ENCODE measurements at places on chromosomes 16 and 17. TPM values are rescaled to one million over a fixed set of nuclear protein-coding genes. Genes with fewer than 3 reads are reported as not detected.

GRCh38 chr17:47872019-47872650 is 21.2 kb upstream of the SP6 start:
- no peak overlapping the region for H3K27ac ChIP-seq

Gene C16orf87
- polyA plus RNA-seq = 10.7 TPM

DNA sequence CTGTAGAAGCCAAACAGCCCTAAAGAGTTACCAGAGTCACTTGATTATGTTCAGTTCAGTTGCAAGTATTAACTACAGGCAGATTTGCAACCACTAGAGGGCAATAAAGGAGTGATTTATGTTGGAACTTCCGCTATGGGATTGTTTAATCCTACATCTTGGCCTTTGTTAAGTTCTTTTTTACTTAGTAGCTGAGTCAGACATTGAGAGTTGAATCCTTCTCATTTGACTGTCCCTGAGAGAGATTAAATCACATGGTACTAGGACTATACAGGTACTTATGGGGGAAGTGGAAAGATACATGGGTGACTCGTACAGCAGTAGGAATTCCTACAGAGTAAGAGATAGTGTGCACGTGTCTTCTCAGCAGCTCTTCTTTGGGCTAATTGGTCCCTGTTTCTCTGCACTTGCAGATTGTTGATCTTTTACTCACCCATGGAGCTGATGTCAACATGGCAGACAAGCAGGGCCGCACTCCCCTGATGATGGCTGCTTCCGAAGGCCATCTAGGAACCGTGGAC is 40.3 kb downstream of the CYB561 start:
- DNase-seq = peak; percentile 24
- H3K4me3 ChIP-seq = no peak overlapping the region
- H3K27me3 ChIP-seq = no peaks in the 10 kb centered on the region
- peaks cover 4% of the 10 kb centered on the region for H3K4me1 ChIP-seq
- H3K36me3 ChIP-seq = no peaks in the 10 kb centered on the region

DNA sequence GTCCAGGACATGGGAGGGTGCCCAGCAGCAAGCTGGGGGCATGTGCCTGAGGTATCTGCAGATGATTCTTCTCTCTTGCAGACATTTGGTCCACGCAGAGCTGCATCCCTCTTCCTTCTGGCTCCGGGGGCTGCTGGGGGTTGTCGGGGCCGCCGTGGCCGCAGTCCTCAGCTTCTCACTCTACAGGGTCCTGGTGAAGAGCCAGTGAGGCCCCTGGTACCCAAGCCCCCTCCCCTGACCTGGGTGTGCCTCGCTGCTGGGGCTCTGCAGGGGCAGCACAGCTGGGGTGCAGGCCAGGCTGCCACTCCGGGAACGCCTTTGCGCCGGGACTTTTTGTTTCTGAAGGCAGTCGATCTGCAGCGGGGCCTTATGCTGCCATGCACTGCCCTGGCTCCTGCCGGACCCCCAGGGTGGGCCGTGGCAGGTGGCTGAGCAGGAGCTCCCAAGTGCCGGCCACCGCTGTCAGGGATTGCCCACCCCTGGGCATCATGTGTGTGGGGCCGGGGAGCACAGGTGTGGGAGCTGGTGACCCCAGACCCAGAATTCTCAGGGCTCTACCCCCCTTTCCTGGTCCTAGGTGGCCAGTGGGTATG is 2.0 kb upstream of the RHBDL1 start:
- no peak for DNase-seq
- no peak overlapping the region for H3K27ac ChIP-seq
- no peaks in the 10 kb centered on the region for H3K36me3 ChIP-seq
- peaks cover 14% of the 10 kb centered on the region for H3K4me1 ChIP-seq
- peaks cover 8% of the 10 kb centered on the region for H3K27me3 ChIP-seq
- no peak overlapping the region for H3K4me3 ChIP-seq

DNA sequence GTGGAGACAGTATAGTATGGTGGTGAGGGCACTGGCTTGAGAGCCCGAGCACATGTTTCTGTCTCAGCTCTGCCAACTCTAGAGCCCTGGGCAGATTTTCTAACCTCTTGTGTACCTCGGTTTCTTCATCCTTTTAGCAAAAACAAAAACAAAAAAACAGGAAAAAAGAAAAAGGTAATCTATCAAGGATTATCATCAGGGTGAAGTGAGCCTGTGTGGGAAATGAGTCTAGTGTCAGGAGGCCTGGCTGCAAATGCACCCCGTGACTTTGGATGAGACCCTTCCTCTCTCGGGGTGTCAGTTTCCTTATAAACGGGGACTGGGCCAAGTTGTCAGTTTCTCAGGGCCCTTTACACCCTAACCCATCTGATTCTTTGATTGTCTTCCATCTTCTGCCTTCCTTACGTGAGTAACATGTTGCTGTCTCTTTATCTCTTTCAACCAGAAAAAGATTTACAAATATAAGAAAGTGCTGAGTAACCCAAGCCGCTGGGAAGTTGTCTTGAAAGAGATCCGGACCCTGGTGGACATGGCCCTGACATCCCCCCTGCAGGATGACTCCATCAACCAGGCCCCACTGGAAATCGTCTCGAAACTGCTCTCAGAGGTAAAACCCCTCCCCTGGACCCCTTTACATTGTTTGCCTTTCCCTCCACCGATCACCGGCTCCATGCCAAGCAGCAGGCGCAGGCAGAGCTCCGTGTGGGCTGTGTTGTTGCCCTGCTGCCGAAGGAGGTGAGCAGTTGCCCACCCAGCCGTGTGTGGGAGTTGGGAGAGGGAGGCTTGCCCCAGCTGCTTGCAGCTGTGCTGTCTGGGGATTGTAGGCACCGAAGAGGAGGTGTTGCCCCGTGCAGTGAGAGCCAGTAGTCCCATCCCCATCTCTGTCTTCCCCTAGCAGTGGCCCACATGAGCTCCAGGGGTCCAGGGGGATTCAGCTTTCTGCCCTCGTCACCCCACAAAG is 127.1 kb upstream of the PLCG2 start:
- H3K4me1 ChIP-seq = peaks cover 30% of the 10 kb centered on the region
- H3K4me3 ChIP-seq = no peak overlapping the region
- H3K27ac ChIP-seq = no peak overlapping the region

Gene RNF135
- 50.2 TPM for polyA plus RNA-seq

GRCh38 chr17:48429156-48429555 is 858 bp downstream of the SKAP1 start:
- peak overlapping the region; percentile 94 for H3K4me3 ChIP-seq
- peak overlapping the region; percentile 98 for H3K27ac ChIP-seq
- DNase-seq = no peak
- H3K27me3 ChIP-seq = peaks cover under 1% of the 10 kb centered on the region
- peaks cover 18% of the 10 kb centered on the region for H3K36me3 ChIP-seq

- no peaks in the 10 kb centered on the region for H3K4me1 ChIP-seq
- H3K36me3 ChIP-seq = no peaks in the 10 kb centered on the region
- no peak overlapping the region for H3K27ac ChIP-seq
- no peaks in the 10 kb centered on the region for H3K27me3 ChIP-seq
- no peak for DNase-seq
- no peak overlapping the region for H3K4me3 ChIP-seq
Observed at GRCh38 chr16:51357839-51358238, 206.8 kb upstream of the SALL1 start.

Gene SYNGR2
- 490 TPM for polyA plus RNA-seq

- no peak overlapping the region for H3K4me3 ChIP-seq
- H3K27me3 ChIP-seq = peaks cover 19% of the 10 kb centered on the region
- no peaks in the 10 kb centered on the region for H3K4me1 ChIP-seq
- no peak for DNase-seq
Observed at GRCh38 chr17:33140413-33141099, 148.9 kb downstream of the SPACA3 start.

Gene TNS4
- polyA plus RNA-seq = not detected

GRCh38 chr17:10123093-10123492 is 75.3 kb downstream of the GAS7 start:
- H3K27me3 ChIP-seq = no peaks in the 10 kb centered on the region
- no peak overlapping the region for H3K4me3 ChIP-seq
- H3K27ac ChIP-seq = peak overlapping the region; percentile 28
- H3K36me3 ChIP-seq = no peaks in the 10 kb centered on the region
- peaks cover 71% of the 10 kb centered on the region for H3K4me1 ChIP-seq

DNA sequence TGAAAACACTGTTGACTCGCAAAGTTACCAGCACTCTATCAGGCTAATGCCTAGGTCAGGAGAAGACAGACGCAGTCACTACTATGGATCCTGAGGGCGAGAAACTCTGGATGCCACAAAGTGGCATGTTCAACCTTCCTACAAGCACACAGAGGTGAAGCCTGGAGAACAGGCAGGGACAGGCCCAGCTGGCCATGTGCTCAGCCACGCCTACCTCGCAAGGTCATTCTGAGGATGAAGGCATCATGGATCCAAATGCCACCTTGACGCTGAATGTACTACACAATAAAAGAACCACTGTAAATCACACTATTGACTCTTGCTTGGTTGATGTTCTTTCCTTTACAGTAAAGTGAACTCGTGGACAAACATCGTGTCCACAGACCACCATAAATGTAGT is 85.8 kb downstream of the ANKRD11 start:
- H3K4me3 ChIP-seq = no peak overlapping the region
- no peaks in the 10 kb centered on the region for H3K36me3 ChIP-seq
- peak overlapping the region; percentile 68 for H3K27ac ChIP-seq
- peaks cover 83% of the 10 kb centered on the region for H3K4me1 ChIP-seq
- no peak for DNase-seq

Gene FOXL1
- not detected for polyA plus RNA-seq

Gene SOX8
- not detected for polyA plus RNA-seq

DNA sequence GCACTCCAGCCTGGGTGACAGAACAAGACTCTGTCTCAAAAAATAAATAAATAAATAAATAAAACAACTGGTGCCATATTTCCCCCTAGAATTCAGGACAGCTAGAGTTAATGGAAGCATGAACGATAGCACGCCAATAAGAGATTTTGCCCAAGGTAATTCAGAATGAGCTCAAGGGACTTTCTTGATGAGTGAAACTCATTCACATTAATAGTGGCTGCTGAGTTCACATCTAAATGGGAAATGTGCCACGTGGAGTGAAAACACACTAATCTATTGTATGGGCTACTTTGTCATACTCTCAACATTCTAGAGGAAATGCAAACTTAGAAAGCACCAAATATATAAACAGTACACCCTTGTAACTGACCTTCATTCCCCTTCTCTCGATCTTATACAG is 47.4 kb upstream of the PSMD7 start:
- peaks cover 25% of the 10 kb centered on the region for H3K27me3 ChIP-seq
- no peak overlapping the region for H3K27ac ChIP-seq
- peaks cover 8% of the 10 kb centered on the region for H3K36me3 ChIP-seq
- DNase-seq = no peak

Data from naive B cell (primary cell).